ENCODE measurements at places on chromosomes 3 and 15.
A peak's percentile ranks its signal among the peaks of the same experiment; 100 is the strongest.

DNA sequence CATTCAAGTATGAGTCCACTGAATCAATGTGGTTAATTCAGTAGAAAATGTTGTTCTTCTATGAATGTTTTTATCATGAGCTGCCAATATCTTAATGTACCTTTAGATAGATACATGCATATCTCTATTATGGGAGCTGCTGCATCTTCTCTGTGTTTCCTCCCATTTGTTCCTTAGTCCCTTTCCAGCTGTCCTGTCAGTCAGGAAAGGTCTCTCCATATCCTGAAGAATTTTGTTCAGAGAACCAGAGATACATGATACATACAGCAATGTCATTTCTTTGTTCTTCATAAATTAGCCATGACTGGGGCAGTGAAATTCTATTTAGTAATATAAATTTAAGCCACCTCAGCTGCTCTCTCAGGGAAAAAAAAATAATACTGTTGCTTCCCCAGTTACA is 103.7 kb downstream of the P3H2 start:
- no peaks in the 10 kb centered on the region for H3K4me1 ChIP-seq
- DNase-seq, result no peak
- no peak overlapping the region for H3K27ac ChIP-seq
- no peak overlapping the region for H3K4me3 ChIP-seq
- H3K36me3 ChIP-seq, result no peaks in the 10 kb centered on the region

DNA sequence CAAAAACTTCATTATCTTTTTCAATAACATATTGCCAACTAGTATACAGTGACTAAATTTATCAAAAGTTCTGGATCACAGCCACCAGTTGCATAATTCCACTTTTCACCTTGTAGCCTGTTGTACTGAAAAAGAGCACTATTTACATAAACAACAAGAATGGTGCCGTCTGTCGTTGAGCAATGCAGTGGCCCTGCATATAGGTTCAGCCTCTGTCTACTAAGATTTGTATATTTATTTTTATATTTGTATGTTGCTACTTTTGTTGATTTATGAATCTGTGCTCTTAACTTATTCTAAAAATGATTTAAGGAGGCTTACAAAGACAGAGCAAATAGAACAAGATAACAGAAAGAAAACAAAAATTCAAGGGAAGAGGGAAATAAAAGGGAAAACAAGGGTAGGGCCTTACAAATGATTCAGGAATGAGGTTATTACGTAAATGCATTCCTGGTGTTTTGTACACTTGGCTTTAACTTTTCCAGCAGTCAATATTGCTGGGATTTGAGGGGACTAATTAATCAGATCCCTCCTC is 257.6 kb upstream of the STT3B start:
- no peak overlapping the region for H3K27ac ChIP-seq
- H3K4me3 ChIP-seq, result no peak overlapping the region
- no peaks in the 10 kb centered on the region for H3K36me3 ChIP-seq
- no peaks in the 10 kb centered on the region for H3K4me1 ChIP-seq
- DNase-seq, result no peak

GRCh38 chr15:44712346-44713005 is 1.2 kb downstream of the B2M start:
- H3K27me3 ChIP-seq, result no peaks in the 10 kb centered on the region
- DNase-seq, result peak; percentile 92
- H3K4me3 ChIP-seq, result peak overlapping the region; percentile 74
- H3K27ac ChIP-seq, result peak overlapping the region; percentile 99
- H3K36me3 ChIP-seq, result peaks cover 23% of the 10 kb centered on the region
- H3K4me1 ChIP-seq, result peaks cover 11% of the 10 kb centered on the region

DNA sequence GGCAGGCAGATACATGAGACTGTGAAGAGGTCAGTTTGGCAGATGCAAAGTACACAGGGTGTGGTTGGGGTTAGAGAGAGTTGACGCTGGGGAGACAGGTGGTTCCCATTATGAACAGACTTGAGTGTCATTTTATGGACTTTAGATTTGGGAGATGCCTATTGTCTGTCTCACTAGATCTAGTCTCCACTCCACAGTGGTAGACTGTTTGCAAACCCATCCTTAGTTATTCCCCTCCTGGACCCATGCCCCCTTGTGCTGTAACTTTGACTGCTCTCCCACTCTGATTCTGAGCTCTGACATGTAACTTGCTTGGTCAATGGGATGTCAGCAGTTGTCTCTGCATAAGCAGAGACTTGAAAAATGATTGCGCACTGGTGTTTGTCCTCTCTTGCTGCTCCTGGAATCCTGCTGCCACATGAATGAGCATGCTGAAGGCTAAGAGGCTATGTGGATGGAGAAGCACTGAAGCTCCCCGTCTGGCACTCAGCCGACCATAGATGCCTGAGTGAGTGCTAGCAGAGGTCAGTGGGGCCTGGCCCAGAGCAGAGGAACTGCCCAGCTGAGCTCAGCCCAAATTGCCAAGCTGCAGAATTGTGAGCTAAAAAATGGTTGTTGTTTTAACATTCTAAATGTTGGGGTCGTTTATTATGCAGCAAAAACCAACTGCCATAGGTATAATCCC is 88.2 kb downstream of the FAM43A start:
- H3K27me3 ChIP-seq, result no peaks in the 10 kb centered on the region
- peaks cover 4% of the 10 kb centered on the region for H3K4me1 ChIP-seq
- H3K36me3 ChIP-seq, result no peaks in the 10 kb centered on the region
- H3K4me3 ChIP-seq, result no peak overlapping the region

GRCh38 chr3:37625051-37625450 is 236.6 kb upstream of the CTDSPL start:
- no peak overlapping the region for H3K4me3 ChIP-seq
- no peak for DNase-seq
- no peak overlapping the region for H3K27ac ChIP-seq
- no peaks in the 10 kb centered on the region for H3K4me1 ChIP-seq

DNA sequence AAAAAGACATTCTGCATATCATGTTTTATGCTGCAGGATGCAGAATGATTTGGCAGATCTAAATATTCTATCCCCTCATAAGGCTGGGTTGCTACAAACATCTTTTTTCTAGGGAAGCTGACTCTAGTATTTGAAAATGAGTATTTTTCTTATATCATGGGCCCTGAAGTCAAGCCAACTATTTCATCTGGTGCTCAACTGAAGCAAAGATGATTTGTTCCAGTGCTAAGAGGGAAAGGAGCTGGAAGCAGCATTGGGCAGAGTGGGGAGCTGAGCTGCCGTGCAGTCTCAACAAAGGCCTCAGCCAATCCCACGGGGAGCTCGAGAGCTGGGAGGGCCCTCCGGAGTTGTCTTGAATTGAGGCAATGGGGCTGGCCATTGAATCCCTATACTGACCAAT is 155.3 kb upstream of the SLCO3A1 start:
- no peaks in the 10 kb centered on the region for H3K27me3 ChIP-seq
- no peaks in the 10 kb centered on the region for H3K36me3 ChIP-seq
- H3K4me3 ChIP-seq, result no peak overlapping the region
- no peak overlapping the region for H3K27ac ChIP-seq

DNA sequence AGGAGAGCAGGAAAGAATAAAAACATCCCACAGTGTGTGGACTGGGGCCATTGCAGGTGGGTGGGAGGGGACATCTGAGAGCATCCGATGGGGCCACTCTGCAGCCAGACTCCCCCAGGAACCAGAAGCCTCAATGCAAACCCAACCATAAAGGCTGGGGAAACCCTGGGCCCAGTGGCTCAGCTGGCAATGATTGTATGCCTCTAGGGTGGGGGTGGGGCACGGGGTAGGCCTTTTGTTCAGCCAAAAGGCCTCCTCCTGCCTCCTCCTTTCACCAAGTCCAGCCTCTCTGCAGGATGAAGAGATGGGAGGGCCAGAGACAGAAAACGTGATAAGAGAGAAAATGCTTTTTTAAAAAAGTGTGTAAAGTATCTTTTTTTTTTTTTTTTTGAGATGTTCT is 45.5 kb upstream of the HERC1 start:
- H3K36me3 ChIP-seq, result no peaks in the 10 kb centered on the region
- no peak for DNase-seq
- H3K27ac ChIP-seq, result no peak overlapping the region
- H3K4me3 ChIP-seq, result no peak overlapping the region
- H3K4me1 ChIP-seq, result no peaks in the 10 kb centered on the region

GRCh38 chr3:114333180-114333922 is 39.5 kb downstream of the TIGIT start:
- H3K4me3 ChIP-seq, result no peak overlapping the region
- H3K27me3 ChIP-seq, result no peaks in the 10 kb centered on the region
- no peaks in the 10 kb centered on the region for H3K36me3 ChIP-seq

GRCh38 chr3:16329036-16329825 is 64.2 kb downstream of the OXNAD1 start:
- H3K36me3 ChIP-seq, result no peaks in the 10 kb centered on the region
- H3K4me3 ChIP-seq, result no peak overlapping the region
- H3K27me3 ChIP-seq, result no peaks in the 10 kb centered on the region
- no peaks in the 10 kb centered on the region for H3K4me1 ChIP-seq

DNA sequence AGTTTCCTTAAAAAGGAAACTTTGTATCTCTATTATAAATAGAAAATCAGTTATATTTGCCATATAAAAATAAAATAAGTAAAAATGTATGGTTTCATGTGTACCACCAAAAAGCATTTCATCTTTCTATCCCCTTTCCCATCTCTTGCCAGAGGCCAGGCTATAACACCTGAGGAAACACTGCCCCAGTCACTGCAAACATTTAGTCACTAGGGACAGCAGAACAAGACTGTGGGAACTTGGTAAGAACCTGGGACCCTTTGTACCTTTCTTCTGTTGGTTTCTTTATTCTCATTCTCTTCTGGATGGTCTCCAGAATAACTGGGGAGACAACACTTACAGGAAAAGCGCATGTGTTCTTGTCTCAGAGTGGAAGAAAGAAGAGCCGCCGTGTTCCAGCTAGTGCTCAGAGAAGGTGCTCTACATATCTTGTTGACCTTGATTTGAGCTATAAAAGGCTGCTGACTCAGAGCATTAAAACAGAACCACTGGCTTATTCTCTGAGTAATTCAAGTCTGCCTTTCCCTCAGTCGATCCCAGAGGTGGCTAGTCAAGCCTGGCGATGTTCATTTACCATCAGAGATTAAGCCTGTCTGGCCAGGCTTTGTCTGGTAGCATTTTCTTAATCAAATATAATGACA is 361.6 kb downstream of the RBMS3 start:
- no peak overlapping the region for H3K4me3 ChIP-seq
- peak; percentile 25 for DNase-seq
- H3K27me3 ChIP-seq, result no peaks in the 10 kb centered on the region
- peak overlapping the region; percentile 13 for H3K27ac ChIP-seq

DNA sequence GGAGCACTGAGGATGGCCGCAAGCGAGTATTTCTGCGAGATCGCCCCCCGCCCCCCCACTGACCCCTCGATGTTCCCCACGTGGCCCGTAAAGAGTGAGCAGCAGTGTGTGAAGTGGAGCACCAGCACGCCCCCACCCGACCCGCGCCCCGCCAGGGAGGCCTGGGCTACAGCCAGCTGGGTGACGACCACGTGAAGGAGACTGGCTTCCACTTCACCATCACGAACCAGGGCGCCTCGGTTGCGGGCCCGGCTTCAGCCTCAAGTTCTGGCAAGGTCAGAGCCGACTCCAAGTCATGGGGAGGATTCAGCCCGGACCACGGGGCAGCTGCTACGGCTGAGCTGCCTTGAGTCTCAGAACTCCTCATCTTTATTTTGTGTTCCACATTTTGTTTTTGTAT is 2.4 kb upstream of the RNU5B-1 start:
- H3K36me3 ChIP-seq, result no peaks in the 10 kb centered on the region
- H3K4me1 ChIP-seq, result peaks cover 8% of the 10 kb centered on the region
- H3K27me3 ChIP-seq, result no peaks in the 10 kb centered on the region
- DNase-seq, result no peak
- no peak overlapping the region for H3K4me3 ChIP-seq

DNA sequence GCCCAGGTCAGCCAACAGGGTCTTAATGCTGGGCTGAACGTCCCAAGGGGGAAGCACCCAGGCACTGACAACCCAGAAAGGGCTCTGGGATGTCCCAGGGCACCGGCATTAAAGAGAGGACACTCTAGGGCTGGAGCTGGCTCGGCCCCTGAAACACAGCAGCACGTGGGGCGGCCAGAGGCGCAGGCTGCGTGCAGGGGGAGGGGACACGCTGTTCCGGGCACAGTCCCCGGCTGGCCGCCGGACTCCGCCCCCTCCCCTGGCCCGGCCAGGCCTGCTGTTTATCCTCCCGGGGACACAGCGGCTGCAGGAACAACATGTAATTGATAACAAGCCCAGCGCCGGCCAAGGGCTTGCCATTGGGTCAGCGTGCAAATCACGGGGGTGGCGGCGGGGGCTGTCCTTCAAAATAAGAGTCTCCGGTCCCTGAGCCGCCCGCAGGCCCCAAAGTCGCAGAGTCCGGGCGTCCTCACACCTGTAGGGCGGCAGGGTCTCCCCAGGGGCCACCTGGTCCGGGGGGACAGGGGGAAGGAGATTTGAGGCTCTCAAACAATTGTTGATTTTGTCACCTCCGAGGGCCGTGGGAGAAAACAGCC is 1.3 kb downstream of the KLF15 start:
- H3K4me1 ChIP-seq, result peaks cover 8% of the 10 kb centered on the region
- peak; percentile 83 for DNase-seq
- H3K4me3 ChIP-seq, result peak overlapping the region; percentile 49
- H3K27me3 ChIP-seq, result peaks cover 18% of the 10 kb centered on the region
- peak overlapping the region; percentile 36 for H3K27ac ChIP-seq

- H3K4me1 ChIP-seq, result no peaks in the 10 kb centered on the region
- no peaks in the 10 kb centered on the region for H3K36me3 ChIP-seq
- H3K27me3 ChIP-seq, result no peaks in the 10 kb centered on the region
These were observed 291.0 kb upstream of the TGFBR2 start for GRCh38 chr3:30315447-30315846.

DNA sequence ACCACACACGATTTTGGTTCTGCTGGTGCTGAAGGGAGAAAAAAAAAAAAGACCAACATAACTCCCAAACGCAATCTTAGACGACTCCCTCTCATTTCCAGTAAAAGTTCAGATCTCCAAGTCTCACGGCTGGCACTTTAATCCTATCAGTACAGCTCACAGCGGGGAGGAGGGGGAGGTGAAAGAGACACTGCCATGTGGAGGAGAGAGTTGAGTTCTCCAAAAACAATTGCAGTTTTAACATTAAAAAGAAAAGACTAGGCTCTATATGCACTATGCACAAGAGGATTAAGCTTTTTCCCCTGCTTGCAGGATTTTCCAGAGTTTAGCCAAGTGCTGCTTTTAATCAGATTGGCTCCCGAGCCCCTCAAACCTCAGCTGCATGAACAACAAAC is 16.8 kb downstream of the BMF start:
- no peaks in the 10 kb centered on the region for H3K36me3 ChIP-seq
- H3K4me1 ChIP-seq, result peaks cover 5% of the 10 kb centered on the region
- no peaks in the 10 kb centered on the region for H3K27me3 ChIP-seq
- H3K4me3 ChIP-seq, result no peak overlapping the region
- no peak for DNase-seq
- H3K27ac ChIP-seq, result no peak overlapping the region

DNA sequence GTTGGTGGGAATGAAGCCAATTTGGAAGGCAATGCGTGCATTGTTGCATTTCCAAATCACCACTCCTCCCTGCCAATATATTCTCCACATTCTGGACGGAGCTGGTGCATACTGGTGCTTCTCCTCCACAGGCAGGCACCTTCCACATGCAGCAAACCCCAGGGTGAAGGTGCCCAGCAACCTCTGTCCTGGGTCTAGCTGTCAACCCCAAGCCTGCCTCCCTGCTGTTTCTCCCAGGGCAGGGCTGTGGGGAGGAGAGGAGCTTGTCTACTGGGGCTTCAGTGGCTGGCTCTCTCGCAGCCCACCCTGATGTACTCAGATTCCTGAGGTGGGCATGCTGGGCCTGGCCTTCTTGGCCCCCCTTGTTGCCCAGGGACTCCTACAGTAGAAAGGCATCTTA is 20.1 kb downstream of the GASK1A start:
- no peaks in the 10 kb centered on the region for H3K27me3 ChIP-seq
- H3K36me3 ChIP-seq, result no peaks in the 10 kb centered on the region
- H3K4me3 ChIP-seq, result no peak overlapping the region
- H3K27ac ChIP-seq, result no peak overlapping the region

- no peak overlapping the region for H3K4me3 ChIP-seq
- no peak for DNase-seq
- peaks cover 16% of the 10 kb centered on the region for H3K4me1 ChIP-seq
- no peaks in the 10 kb centered on the region for H3K27me3 ChIP-seq
- no peaks in the 10 kb centered on the region for H3K36me3 ChIP-seq
- peak overlapping the region; percentile 13 for H3K27ac ChIP-seq
These were observed 114.4 kb downstream of the LPP start for GRCh38 chr3:188268336-188268735.
